NCI-H510A treated with DMSO at 0.1 percent for 48 hours (cell line): ENCODE measurements at places on chromosomes 16 and 17.
A peak's percentile ranks its signal among the peaks of the same experiment; 100 is the strongest.

- DNase-seq = no peak
These were observed 27.7 kb downstream of the TPSG1 start for GRCh38 chr16:1197237-1197866.

DNA sequence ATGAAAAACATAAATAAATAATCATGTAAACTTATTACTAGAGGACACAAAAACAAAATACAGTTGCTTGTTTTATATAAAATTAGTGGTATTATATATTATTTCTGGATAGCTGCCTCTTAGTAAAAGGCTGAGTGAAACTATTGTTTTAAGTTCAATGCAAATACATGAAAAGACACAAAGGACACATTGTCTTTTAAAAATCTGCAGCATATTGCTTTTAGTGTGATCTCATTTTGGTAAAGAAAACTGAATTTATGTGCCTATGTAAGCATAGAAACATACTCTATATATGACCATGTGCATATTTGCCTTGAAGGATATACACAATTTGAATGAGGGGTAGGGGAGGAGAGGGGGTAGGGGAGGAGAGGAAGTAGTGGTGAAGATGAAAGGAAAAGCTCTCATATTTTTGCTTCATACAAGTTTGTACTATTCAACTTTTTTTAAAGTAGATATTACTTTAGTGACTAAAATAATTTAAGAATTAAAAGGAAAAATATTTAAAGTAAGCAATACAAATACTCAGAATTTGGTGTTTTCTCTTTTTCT lies 5.8 kb downstream of the ABCA10 start:
- no peak for DNase-seq

- DNase-seq = no peak
These were observed 648.1 kb downstream of the TOX3 start for GRCh38 chr16:51898872-51899271.

GRCh38 chr16:64695684-64696083 lies 426.2 kb downstream of the CDH11 start:
- no peak for DNase-seq

- peak; percentile 69 for DNase-seq
These were observed at the start of gene SIAH1 for GRCh38 chr16:48385253-48386150. TSS of gene SIAH1 (minus strand) at chr16:48385413. CDS start at chr16:48362428, 22,985 bp downstream.

DNA sequence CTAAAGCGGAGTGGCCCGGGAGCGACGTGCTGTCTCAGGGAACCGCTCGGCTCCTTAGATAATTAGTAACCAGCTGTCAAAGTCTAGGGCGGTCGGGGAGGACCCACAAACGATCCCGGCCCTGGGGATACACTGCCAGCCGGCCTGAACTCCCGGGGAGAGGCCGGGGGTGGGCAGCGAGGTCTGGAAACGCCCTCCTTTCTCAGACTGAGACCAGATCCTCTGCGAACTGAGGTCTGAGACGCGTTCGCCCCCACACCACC lies 1.3 kb downstream of the HNF1B start:
- no peak for DNase-seq

DNA sequence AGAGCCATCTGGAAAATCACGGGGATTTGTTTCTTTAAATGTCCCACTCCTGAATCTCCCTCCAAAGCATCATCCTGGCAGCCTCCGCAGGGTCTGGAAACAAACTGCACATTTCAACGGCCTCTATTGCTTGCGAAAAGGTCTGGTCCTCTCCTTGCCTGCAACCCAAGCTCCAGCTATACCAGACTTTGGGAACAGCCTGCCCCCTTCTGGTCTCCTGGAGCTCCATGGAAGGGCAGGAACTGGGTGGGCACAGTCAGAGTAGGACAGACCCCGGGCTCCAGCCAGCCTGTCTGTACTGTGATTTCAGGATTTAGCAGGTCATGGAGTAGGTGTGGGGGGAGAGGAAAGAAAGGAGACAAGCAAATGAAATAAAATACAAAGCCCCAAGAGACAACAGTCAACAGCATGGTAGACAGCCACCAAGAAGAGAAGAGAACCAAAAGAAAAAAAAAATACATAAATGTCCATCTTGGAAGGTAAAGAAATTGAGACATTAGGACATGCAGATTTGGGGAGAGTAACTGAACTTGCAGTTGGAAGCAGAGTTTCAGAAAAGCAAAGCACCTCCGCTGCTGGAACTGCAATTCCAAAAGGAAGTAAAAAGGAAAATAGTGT lies 2.7 kb downstream of the XYLT1 start:
- DNase-seq = peak; percentile 90

- no peak for DNase-seq
These were observed 141.6 kb downstream of the RGS9 start for GRCh38 chr17:65278820-65279184.

GRCh38 chr17:60901242-60901641 lies 223.6 kb downstream of the BCAS3 start:
- DNase-seq = no peak

DNA sequence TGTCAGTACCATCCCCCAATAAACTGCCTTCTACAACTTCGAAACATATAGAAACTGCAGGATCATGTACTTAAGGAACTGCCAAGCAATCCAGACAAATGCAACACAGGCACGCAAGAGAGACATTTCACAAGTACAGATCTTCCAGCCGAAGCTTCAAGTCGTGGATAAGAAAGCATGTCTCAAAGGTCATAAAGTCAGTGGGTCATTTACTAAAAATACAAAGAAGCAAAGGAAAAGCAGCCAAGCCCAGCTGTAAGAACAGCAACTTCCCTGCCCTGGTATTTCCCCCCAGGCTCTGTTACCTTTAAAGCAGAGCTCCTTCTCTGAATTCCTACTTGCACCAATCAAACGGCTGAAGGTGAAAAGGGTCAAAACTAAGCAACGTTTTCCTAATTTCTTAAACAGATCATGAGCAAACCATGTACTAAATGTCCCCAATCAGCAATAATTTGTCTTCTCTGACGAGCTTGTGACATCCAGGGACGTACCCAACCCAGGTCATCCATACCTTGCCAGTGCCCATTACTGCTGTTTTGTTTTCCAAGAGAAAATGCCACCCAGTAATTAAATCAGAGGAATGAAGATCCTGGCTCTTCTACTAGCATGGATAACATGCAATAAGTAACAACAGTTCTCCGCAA lies 1.7 kb downstream of the AKTIP start:
- no peak for DNase-seq

DNA sequence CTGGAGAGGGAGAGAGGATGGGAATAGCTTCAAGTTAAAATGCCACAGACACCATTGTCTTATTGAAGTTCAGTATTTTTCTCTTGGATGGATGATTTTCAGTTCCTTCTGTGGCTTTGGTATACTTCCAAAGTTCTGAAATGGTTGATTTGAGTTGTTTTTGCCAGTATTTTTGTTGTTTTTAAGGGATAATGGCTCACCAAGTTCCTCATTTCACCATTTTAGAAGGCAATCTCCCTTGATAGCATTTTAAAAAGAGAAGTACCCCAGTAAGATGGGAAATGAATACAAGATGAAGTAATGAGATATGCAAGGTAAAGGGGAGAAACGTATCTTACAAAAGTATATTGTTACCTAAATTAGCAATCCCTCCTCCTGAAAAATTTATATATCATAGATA lies 18.5 kb upstream of the SPDYE4 start:
- DNase-seq = no peak

DNA sequence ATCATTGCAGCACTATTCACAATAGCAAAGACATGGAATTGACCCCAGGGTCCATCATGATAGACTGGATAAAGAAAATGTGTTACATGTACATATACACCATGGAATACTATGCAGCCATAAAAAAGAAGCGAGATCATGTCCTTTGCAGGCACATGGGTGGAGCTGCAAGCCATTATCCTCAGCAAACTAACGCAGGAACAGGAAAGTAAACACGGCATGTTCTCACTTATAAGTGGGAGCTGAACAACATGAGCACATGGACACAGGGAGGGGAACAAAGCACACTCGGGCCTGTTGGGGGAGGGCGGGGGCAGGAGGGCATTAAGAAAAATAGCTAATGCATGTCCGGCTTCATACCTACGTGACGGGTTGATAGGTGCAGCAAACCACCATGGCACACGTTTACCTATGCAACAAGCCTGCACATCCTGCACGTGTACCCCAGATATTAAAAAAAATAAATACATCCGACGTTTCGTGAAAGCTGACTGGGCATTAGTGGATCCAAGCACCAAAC lies 28.9 kb downstream of the ZNF778 start:
- DNase-seq = no peak

- DNase-seq = no peak
These were observed 22.6 kb downstream of the C17orf67 start for GRCh38 chr17:56810891-56811775.

GRCh38 chr17:77098884-77099545 lies 41.8 kb upstream of the SEC14L1 start:
- DNase-seq = no peak

- DNase-seq = no peak
These were observed 1.4 kb upstream of the HOXB2 start for GRCh38 chr17:48546137-48546923.
